H7 (cell line): ENCODE measurements at places on chromosomes 2 and 18.

DNA sequence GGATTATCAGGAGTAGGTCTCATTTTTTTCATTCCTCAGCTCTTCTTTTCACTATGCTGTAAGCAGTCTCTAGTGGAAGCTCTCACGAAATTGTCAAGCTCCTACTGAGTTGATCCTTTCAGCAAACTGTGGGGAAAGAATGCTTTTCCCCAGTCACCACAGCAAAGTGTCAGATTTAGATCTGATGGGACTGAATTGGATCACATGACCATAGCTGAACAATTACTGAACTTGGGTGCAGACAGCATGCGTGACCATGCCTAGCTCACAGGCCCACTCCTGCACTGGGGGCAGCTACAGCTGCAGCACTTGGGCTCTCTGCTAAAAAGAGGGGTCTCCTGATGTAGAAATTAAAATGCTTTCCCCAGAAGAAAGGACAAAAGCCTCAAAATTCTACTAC, 3.1 kb downstream of the ARHGAP15 start:
- no peak for DNase-seq

GRCh38 chr2:24915796-24916195, 4.2 kb downstream of the ADCY3 start:
- no peak for DNase-seq

GRCh38 chr2:161131074-161131680, 29.1 kb upstream of the TANK start:
- DNase-seq, result no peak

GRCh38 chr18:22238036-22238435, 68.6 kb downstream of the GATA6 start:
- no peak for DNase-seq

GRCh38 chr2:62567669-62568068, 61.7 kb upstream of the TMEM17 start:
- DNase-seq, result no peak

- DNase-seq, result no peak
Observed at GRCh38 chr2:43375746-43376522, 149.5 kb upstream of the ZFP36L2 start.

DNA sequence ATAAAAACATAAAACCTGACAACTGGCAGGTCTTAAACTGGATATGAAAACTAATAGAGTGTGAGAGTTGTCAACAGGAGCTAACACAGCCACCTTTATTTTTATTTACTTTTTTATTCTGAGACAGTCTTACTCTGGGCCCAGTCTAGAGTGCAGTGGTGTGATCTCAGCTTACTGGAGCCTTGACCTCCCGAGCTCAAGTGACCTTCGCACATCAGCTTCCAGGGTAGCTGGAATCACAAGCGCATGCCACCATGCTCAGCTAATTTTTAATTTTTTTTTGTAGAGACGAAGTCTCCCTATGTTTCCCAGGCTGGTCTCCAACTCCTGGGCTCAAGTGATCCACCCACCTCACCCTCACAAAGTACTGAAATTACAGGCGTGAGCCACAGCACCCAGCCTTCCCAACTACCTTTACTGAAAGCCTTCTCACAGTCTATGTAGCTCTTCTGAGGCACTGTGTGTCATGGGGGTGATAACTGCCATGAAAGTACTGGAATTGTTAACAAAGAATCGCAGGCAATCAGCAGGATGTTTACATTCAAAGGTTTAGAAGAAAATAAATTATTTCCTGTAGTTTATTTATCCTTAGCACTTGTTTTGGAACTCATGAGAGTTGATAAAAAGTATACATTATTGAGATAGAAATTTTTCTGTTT, 24.3 kb downstream of the GDF7 start:
- DNase-seq, result no peak

DNA sequence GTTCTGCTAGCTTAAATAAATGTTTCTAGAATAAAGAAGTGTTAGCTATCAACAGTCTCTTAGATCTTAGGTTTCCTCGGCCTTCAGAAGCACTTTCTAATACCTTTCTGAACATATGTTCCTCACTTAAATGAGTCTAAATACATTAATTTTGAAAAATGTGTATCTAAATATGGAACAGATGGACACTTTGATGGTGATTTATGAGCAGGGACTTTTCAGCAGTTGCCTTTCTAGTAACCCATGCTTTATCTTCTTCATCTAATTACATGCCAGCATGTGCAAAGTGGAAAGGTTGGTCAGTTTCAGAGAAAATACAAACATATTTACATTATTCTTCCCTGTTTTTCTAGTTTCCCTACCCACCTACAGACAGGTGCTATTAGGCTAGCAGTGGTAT, 797.0 kb upstream of the CHAC2 start:
- no peak for DNase-seq

DNA sequence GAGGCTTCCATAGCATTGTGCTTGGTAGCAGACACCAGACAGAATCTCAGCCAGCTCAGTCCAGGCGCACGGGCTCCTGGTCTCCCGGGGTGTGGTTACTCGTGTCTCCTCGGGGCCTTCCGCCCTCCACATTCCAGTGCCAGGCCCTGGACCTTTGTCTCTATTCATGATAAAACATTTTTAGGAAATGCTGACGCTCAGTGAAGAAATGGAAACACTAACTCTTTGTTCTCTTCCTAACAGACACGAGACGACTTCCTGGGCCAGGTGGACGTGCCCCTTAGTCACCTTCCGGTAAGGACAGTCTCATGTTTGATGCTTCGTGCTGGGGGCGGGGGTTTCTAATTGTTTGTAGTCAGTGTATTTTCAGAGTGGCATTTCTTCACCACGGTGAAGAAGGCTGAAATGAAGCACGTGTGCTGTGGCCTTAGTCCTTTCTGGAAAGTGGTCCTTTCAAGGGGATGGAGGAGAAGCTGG, 271.8 kb downstream of the NEDD4L start:
- DNase-seq, result no peak

GRCh38 chr18:21203126-21203525, 38.9 kb upstream of the GREB1L start:
- no peak for DNase-seq

GRCh38 chr2:74625658-74626425, 22.3 kb downstream of the M1AP start:
- no peak for DNase-seq

GRCh38 chr18:79424008-79424565, 28.4 kb downstream of the NFATC1 start:
- no peak for DNase-seq

- no peak for DNase-seq
Observed at GRCh38 chr2:100799686-100800085, 20.3 kb upstream of the NPAS2 start.

- DNase-seq, result no peak
Observed at GRCh38 chr2:16362611-16363010, 303.0 kb downstream of the CYRIA start.

DNA sequence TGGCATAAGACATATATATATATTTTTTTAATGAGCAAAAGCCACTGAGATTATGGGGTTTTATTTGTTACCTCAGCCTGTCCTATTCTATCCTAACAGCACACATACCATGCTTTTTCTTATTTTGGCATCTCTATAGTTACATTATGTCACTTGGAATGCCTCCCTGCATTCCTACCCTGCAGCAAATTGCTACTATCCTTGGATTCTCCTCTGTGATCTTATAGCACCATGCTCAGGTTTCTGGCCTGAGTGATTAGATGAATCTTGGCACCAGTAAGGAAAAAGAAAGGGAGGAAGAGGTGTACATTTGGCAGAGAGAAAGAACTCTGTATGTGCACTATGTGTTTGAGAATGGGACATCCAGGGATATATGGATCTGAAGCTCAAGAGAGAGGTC, 86.3 kb upstream of the PELI1 start:
- DNase-seq, result no peak

DNA sequence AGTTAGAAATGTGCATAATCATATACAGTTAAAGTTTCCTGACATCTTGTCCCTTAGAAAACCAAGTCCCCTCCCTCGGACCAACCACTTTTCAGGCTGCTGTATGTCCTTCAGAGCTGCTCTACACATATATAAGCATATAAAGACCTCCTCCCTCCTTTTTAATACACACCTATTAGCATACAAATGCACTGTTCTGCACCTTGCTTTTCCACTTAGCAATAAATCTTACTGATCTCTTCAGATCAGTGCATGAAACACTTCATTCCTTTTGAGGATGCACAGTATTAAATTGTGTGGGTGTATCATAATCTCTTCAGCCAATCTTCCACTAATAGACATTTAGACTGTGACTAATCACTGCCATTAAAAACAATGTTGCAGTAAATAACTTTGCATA, 79.8 kb downstream of the CNTNAP5 start:
- no peak for DNase-seq

- no peak for DNase-seq
Observed at GRCh38 chr2:206990360-206990759, 51.0 kb downstream of the CPO start.

GRCh38 chr2:121298476-121298875, 13.5 kb upstream of the TFCP2L1 start:
- DNase-seq, result peak; percentile 3

DNA sequence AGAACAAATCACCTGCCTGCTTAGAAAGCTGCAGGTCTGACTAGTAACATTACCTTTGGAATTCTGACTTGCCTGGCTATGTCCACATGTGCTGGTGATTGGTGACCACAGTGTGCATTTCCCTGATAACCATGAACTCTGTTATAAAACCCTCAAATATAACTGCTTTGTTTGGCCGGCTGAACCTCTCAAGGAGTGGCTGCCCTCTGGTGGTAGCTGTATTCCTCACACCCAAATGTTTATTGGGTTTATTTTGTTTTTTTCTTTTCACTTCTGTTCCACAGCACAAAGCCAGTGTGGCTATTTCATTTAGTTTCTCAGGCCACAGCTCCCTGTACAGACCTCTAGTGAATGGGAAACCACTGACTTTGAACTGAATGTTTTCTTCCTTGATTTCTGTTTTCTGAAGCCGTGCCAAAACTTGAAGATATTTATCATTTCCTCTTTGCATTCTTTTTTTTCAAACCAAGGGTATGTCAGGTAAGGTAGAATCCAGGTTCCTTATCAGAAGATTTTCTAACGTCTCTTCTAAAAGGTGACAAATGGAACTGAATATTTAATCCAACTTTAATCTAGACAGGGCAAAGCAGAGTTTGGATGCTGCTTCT, 549.0 kb upstream of the VRK2 start:
- DNase-seq, result peak; percentile 19

GRCh38 chr18:27600245-27600644, 415.1 kb upstream of the CHST9 start:
- no peak for DNase-seq

DNA sequence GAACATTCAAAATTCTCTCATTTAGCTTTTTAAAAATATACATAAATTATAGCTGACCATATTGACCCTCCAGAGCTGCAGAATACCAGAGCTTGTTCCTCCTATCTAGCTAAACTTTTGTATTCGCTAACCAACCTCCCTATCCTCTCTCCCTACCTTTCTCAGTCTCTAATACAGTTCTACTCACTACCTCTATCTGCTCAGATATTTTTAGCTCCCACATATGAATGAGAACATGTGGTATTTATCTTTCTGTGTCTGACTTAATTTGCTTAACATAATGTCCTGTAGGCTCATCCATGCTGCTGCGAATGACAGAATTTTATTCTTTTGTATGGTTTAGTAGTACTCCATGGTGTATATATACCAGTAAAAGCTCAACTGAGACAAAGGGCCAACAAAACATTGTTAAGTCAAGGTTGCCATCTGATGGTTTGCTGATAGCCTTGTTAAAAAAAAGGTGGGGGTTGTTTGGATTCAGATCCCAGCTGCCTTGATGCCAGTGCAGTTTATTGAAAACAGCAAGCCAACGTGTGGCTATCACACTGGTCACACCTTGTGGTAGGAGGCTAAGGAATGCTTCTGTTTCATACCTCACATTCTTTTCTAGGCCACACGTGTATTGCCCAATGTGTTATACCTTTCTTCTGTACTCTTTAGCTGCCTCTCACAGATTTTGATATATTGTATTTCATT, 101.5 kb downstream of the VWA3B start:
- no peak for DNase-seq

GRCh38 chr2:192645811-192646598, 451.3 kb upstream of the TMEFF2 start:
- no peak for DNase-seq

GRCh38 chr18:2444201-2444875, 127.0 kb downstream of the METTL4 start:
- no peak for DNase-seq

DNA sequence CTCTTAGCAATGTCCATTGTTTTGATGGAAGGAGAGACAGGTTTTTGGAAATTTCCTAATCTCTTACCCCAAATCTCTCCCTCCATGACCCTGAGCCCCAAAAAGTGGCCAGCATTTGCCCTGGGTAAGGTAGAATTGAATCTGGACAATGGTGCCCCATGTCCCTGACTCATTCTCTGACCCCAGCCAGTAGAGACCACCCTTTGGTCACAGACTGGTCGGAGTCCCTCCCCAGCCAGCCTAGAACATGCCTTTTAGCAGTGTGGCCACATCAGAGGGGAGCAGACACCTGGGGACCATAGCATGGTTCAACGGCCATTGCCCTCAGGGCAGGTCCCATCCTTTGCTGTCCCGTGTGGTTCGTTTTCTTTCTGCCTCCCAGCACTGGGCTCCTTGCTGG, 6.5 kb upstream of the NT5DC4 start:
- no peak for DNase-seq

GRCh38 chr2:127107622-127107999, 657 bp upstream of the BIN1 start:
- DNase-seq, result peak; percentile 71

DNA sequence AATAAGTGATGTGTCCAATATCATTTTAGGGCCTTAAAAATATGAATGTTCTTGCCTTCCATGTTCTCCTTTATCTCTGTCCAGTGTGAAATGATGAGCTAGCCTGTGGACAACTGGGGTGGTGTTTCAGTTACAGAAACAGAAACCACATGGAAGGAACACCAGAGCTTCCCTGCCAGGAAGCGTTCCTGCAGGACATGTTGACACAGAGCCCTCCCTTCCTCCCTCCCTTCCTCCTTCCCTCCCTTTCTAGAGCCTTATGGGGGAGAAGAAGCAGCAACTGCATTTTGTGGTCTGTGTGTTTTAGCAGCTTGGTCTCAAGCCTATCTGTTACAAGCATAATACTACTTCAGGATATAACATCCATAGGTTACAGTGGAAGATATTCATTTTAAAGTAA, 539.7 kb upstream of the NETO1 start:
- no peak for DNase-seq

GRCh38 chr2:164898475-164898874, 56.9 kb downstream of the SLC38A11 start:
- DNase-seq, result no peak

- DNase-seq, result no peak
Observed at GRCh38 chr2:64587561-64587960, 63.4 kb downstream of the AFTPH start.

DNA sequence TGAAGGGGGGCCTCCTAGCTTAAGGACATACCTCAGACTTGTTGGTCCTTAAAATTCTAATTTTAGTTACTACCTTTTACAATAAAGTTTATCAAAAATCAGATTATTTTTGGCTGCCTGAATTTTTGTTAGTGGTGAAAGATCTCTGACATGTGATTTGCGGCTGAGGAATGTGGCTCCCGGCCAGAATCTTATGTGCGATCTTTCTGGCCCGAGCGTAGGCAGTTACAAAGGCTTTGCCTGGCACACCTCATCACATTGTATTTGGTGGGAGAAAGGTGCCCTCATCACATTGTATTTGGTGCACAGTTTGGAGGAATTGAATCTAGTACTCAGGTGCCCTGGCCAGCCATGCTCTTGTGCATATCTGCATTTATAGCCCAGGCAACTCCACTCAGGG, 289.1 kb downstream of the GULP1 start:
- no peak for DNase-seq

GRCh38 chr2:21774691-21775368, 651.1 kb downstream of the TDRD15 start:
- no peak for DNase-seq

GRCh38 chr2:33391529-33392255, 84.8 kb upstream of the RASGRP3 start:
- DNase-seq, result no peak
